ENCODE measurements at places on chromosomes 1 and 21.
A peak's percentile ranks its signal among the peaks of the same experiment; 100 is the strongest.

DNA sequence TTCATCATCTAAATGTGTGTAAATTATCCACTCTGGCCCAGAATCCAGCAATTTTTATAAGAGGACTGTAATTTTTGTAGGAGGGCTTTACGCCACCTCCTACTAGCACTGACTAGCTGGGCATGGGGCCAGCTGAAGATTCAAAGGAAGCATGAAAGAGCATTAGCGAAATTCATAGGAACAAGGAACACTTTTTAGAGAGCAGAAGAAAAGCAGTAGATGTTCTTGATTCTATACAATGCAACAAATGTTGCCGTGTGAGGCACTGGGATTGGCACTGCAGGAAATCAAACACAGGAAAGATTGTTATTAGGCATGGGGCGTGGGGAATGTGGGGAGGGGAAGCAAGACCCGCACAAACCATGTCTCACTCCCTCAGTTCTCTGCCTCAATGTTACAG, 58.4 kb upstream of the PARP1 start:
- no peak for DNase-seq

DNA sequence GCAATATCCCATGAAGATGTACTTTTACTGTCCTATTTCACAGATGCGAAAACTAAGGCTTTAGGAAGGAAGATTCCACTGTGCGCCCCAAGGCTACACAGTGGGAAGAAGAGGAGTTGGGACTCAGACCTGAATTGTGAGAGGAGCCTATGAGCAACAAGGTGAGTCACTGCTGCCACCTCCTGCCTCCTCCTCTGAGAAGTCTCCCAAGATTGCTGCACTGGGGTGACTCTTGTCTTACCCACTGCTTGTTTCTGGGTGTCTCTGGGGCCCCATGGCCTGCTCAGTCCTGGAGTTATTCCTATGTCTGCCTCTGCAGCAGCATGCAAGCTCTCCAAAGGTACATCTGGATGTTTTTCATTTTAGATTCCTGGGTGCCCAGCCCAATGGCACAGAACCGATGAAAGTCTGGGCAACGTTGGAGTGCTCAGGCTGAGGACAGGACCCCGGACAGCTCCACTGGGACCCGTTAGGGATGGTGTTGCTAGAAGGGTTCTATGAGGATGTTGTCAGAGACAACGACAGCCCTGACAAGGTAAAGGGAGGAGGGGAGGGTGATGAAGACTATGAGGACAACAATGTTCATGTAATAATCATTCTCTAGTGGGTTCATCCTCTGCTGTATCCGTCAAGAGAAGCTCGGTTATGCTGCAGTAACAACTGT, 11.0 kb upstream of the C1QA start:
- peak; percentile 22 for DNase-seq

DNA sequence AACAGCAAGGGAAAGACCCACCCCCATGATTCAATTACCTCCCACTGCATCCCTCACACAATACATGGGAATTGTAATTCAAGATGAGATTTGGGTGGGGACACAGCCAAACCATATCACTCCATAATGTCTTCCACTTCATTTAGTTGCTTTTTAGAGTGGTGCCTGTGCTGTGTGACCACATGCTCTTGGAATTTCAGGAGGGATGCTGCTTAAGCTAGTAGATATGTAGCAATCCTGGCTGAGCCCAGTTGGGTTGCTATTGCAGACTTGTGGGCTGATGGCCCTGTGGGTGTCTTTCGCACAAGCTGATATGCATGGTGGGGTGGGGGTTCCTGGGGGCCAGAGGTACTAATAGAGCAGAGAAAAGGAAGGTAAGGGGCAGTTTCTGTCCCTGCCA, 160.4 kb upstream of the SYT6 start:
- peak; percentile 19 for DNase-seq

DNA sequence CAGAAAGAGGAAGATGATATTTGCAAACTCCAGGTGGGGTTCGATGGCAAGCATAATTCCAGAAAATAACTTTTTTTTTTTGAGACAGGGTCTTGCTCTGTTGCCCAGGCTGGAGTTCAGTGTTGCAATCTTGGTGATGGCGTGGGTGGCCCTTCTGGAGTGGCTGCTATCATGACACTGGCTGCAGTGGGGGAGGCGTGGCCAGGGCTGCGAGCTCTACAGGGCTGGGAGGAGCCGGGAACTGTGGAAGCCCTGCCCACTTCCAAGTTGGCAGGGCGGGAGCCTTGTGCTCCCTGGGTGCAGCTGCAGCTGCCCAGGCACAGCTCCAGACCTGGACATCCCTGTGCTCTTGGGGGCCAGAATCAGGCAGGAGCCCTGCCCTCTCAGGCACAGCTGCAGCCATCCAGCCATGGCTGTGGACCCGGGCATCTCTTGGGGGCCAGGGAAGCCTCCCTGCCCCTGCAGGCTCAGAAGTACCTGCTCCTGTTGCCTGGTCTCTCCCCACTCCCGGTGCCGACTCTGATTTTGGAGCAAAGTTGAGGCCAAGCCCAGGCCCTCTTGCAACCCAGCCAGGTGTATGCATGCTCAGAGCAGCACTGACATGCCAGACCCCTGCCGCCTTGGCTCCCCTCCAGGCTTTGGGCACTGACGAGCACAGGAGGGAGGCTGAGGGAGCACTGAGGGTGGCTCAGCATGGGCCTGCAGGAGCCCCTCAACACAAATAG, 7.2 kb upstream of the BCL10 start:
- DNase-seq, result no peak

GRCh38 chr1:12272770-12273169, 42.9 kb downstream of the VPS13D start:
- DNase-seq, result no peak

DNA sequence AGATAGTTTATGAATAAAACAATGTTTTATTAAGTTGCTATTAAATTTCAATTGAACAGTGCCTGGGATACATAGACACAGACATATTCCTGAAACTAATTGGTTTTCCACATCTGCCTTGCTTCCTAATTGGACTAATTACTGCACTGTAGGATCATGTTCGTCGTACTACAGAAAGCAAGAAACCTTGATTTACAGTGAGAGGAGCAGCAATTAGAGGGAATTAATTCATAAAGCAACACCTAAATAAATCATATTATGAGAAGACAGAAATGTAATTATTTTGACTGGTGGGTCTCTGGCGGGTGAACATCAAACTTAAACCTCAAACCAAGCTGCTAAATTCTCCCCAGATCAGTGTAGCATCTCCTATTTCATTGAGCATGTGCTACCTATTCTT, 124.6 kb upstream of the CAMK1G start:
- no peak for DNase-seq

- no peak for DNase-seq
Observed at GRCh38 chr1:110320168-110320518, 19.0 kb upstream of the RBM15 start.

GRCh38 chr1:48187969-48188563, 34.5 kb upstream of the SLC5A9 start:
- DNase-seq, result no peak

- no peak for DNase-seq
Observed at GRCh38 chr1:7615138-7615537, 156.0 kb upstream of the VAMP3 start.

DNA sequence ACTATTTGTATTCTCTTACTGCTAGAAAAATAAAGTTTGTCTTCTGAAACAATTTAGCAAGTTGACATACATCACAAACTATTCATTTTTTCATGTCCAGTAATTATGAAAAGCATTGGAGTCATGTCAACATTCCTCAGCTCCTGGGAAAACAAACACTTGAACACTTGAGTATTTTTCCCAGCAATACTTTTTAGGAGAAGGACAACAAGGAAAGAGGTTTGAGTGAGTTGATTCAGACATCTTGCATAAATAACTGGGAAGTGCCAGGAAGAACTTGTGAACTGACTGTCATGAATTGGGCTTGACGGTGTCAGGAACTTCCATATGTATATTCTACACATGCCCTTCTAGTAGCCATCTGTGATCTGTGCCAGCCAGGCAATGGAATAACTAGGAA, 195.6 kb downstream of the HMCN1 start:
- DNase-seq, result peak; percentile 76

- no peak for DNase-seq
Observed at GRCh38 chr21:32253215-32253641, 25.6 kb downstream of the MIS18A start.

- DNase-seq, result peak; percentile 36
Observed at GRCh38 chr21:28991861-28992525, 684 bp downstream of the LTN1 start.

GRCh38 chr1:192668409-192668983, 32.5 kb downstream of the RGS13 start:
- DNase-seq, result no peak

GRCh38 chr1:181117648-181118449, 29.3 kb downstream of the IER5 start:
- DNase-seq, result peak; percentile 63

DNA sequence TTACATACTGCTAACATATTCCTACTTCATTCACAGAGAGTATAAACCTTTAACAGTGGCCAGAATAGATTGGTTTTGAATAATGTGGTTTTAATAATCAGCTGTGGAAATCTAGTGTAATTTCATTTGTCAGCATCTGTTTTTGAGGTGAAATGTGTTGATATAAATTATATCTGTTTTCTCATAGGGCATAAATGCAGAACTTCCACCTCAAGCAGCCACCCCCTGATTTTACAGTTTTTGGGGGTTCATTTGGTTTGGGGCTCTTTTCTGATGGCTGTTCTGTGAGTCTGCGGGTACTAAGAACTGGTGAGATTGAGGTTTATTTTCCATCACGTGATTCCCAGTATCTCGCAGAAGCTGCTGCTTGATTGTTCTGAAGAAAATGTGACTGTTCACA, 23.2 kb downstream of the EDARADD start:
- DNase-seq, result no peak

DNA sequence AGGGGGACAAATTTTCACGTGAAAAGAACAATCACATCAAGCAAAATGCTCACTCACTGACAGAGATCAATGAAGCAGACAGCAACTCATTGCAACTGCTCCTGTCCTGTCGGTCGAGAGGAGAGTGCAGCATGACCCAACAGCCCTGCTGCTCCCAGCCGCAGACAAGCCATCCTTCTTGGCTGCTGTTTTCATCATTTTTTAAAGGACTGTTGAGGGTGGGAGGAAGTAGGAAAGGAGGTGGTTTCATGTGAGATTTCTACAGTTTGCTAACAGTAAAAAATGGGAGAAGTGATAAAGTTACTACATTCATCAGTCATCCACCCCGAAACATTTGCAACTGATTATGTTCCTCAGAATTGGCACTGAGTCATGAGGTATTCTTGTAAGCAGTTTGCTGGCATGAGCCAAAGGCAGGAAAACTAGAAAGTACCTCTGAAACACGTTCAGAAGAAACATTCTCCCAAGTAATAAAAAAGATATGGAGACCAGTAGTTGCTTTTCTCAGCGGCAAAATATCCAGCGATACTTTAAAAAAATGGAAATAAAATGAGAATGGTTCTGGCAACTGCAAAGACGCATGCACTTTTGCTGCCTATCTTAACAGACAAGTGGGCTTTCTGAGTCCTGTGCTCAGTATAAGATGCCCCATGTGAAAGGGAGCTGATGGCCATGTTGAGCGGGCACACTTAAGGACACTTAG, 72.0 kb upstream of the CLDN14 start:
- peak; percentile 86 for DNase-seq

DNA sequence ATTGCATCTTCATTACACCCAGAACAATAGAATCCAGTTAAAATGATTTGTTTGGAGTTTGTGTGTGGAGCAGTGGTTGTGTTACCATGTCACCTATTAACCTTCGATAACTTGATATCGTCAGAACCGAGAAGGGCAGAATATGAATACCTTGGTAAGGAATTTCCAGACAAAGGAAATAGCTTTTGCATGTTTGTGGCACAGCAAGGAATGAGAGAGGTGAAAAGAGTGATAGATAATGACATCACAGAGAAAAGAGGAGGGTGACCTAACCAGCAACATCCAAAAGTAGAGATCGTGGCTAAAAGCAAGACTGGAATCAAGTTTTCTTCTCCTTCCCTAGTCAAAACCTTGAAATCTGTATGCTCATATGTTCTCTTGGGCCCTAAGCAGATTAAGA, 244.6 kb upstream of the NEGR1 start:
- DNase-seq, result no peak

DNA sequence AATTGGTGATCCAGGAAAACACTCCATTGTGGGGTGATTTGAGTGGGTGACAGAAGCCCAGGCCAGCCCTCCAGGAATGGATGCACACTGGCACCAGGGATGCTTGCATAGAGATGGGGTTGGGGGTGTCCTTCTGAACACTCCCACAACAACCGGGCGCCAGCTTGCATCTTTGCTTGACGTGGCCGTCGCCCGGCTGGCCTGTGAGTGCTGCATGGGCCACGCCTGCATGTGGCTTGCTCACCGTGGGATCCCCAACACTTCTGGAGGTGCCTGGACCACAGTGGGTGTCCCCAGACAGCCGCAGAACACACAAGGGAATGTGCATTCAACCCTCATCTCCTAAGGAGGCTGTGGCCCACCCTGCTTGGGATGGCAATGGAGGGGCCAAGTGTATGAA, 55.1 kb downstream of the SIK1 start:
- no peak for DNase-seq

All from adipocyte (in vitro differentiated cells).